RCC 7860 (cell line): ENCODE measurements at places on chromosomes 2 and 18.

GRCh38 chr18:33853187-33853586, 275.2 kb downstream of the ASXL3 start:
- no peak for DNase-seq

DNA sequence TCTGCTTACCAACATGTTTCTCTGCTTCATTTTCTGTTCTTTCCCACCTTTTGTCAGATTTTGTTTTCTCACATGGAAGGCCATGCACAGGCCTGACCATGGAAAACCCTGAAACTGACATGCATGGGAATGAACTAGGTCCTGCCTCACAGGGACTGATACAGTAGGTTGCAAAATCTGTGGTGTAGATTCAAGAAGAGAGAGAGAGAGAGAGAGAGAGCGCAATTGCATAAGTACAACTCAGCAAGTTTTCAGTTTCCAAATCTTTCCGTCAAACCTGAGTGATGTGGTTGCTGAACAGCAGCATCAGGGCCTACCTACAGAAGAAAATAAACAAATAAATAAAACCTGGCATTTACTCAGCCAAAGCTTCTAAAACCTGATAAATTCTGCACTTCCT, 87.5 kb upstream of the RNF152 start:
- no peak for DNase-seq

GRCh38 chr2:37391711-37392110, 47.3 kb downstream of the QPCT start:
- no peak for DNase-seq

- no peak for DNase-seq
Measured at GRCh38 chr2:56268856-56269255, 85.1 kb downstream of the CCDC85A start.

GRCh38 chr18:48940854-48941611, 9.7 kb downstream of the SMAD7 start:
- peak; percentile 47 for DNase-seq

DNA sequence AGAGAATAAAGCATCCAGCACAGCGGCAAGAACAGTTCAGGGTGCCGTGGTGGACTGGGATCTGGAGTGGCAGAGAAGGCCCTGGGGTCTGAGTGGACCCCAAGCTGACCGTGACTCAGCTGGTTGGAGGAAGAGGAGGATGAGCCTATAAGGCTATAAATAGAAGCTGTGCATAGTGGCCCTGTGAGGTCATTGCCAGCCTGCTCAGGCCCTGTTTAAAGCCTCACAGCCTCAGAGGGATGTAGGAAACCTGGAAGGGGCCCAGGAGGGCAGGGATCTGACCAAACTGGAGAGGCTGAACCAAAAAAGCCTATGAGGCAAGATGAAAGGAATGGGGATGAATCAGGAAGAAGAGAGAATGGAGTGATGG, 11.3 kb upstream of the DES start:
- DNase-seq: peak; percentile 85

GRCh38 chr2:214699236-214699635, 110.2 kb downstream of the BARD1 start:
- DNase-seq: no peak

DNA sequence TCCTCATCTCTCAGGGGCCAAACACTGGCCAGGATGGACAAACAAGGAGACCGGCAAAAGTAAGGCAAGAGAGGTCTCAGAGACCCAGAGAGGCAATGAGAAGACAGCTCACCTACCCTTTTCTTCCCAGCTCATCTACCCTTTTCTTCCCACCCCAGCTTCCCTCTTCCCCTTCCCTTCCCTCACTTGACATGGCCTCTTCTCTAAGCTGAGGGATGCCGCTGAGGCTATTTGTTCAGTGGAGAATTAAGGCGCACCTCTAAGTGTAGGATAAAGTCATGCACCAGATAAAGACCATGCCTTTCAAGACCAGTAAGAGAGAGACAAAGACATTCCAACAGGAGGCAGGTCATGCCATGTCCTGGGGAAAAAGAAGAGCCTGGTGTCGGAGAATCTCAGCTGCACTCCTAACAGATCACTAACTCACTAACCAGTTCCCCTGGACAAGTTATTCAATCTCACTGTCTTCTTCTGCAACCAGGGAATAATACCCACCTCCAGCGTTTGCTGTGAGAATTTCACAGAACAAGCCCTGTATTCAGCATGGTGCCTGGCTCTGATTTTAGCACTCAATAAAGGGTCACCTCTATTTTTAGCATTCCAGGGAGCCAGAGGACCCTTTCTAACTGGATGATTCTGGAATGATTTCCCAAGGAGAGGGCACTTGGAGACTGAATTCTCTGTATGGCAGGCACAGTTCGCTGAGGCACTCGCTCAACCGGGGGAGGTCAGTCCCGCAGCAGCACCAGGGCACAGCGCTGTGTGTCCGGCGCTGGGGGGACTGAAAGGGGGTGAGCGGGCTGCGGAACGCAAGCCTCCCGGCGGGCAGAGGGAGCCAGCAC, 3.0 kb upstream of the FOSL2 start:
- DNase-seq: peak; percentile 17

DNA sequence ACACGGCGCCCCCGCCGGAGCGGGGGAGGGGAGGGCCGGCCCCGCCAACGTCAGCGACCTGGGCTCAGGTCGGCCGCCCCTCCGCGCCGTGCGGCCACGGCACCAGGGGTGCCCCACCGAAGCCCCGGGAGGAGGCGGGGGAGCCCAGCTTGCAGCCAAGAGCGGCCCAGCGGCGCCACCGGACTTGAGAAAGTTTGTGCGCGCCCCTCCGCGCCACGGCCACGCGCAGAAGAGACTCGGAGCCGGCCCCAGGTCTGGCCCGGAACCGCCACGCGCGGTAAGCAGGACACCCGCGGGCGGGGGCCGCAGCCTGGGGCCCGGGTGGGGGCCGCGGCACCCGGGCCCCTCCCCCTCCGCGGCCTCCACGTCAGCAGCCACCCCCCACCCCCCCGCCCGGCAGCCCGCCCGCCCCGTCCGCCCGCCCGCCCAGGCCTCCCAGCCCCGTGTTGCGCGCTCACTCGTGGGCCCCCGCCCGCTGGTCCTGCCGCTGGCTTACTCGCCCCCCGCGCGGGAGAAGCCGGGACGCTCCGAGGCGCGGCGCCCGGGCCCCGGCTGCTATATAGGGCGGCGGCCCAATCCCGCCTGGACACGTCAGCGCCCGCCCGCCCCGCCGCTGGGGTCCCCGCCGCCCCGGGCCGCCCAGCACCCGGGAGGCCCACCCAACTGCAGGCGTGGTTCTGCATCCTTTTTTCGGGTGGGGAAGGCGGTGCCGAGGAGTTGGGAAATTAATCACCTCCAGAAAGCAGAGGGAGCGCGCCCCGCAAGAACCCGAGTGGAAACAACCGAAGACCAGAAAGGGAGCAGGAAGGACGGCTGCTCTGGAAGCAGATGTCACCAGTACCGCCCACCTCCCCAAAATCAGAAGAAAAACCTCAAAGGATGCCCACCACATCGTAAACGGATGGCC, 42.9 kb downstream of the HDLBP start:
- peak; percentile 9 for DNase-seq

DNA sequence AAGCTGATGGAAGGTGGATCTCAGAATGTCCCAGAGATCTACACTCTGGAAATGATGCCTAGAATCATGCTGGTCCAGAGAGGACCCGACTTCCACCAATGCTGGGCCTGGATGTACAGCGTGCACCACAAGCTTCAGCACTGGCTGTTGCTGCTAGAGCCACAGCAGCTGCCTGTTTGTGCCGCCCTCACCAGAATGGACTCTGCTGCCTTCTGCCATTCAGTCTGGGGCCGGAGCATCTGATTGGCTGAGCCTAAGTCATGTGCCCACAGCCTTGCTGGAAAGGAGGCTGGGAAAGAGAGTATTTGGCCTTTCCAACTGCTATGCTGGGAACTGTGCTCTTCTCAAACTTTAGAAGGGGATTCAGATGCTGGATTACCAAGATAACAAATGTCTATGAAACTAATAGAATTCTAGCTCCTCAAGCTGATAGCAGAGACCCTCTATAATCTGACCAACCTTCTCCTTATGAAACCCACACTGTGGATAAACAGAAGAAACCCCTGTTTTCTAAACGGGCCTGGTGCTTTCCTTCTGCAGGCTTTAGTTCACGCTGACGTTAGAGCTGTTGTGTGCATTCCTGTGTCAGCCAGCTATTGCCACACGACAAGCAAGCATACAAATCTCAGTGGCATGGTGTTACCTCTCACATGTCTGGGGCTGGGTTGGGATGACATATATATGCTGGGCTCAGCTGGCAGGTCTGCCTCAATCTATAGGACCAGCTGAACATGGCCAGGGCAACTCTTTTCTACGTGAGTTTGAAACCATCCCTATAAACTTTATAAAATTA, 4.1 kb upstream of the LOXHD1 start:
- DNase-seq: no peak

- DNase-seq: no peak
Measured at GRCh38 chr2:170031288-170031687, 146.7 kb upstream of the MYO3B start.

- DNase-seq: no peak
Measured at GRCh38 chr2:45332567-45332966, 278.5 kb downstream of the SRBD1 start.

- DNase-seq: peak; percentile 93
Measured at GRCh38 chr2:236744281-236744705, 174.7 kb downstream of the ACKR3 start.

DNA sequence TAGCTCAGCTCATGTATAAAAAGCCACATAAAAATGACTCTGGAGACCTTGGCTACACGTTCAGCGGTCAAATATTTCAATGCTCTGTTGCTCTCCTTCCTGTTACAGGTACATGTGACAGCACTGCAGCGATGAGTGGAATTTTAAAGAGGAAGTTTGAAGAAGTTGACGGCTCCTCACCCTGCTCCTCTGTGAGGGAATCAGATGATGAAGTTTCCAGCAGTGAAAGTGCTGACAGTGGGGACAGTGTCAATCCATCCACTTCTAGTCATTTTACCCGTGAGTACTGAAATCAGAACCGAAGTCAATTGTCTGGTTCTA, 125.4 kb downstream of the CSRNP3 start:
- no peak for DNase-seq

DNA sequence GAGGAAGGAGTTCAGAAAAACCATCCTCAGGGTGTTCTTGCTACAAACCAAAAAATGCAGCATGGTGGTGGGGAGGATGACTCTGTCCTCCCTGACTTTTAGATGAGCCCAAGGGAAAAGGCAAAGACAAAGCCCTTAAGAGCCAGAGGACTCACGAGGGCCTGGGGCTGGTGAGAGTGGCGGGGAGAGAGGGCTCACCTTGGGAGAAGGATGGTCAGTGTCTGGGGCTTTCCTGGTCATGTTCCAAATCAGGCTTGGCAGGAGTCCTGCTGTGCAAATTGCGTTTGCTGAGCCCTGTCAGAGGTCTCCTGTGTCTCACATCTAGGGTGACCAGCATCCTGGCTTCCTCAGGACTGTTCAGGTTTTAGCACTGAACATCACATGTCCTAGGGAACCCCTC, 4.7 kb downstream of the UGT1A1 start:
- DNase-seq: no peak

DNA sequence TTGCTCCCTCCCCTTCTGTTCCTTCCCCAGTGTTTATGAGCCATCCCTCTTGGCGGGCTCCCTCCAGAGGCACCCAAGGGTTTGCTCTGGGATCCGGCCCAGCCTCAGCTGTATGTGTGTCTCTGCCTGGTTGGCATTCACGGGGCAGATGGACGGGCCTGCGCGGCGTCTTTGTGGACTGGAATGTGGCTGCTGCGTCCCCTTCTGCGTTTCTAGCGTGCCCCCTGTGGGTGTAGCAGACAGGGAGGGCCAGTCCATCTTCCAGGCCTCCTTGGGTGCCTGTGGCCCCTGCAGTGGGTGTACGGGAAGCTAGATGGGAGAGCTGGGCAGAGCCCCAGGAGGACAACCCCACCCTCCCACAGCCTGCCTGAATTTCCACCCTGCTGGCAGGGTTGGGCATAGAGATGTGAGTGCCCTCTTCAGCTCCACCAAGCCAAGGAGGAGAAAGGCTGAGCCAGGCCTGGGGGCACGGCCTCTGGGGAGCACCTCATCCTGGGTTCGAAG, 15.7 kb downstream of the GPC1 start:
- no peak for DNase-seq

- DNase-seq: no peak
Measured at GRCh38 chr2:141906678-141907077, 224.1 kb downstream of the LRP1B start.

DNA sequence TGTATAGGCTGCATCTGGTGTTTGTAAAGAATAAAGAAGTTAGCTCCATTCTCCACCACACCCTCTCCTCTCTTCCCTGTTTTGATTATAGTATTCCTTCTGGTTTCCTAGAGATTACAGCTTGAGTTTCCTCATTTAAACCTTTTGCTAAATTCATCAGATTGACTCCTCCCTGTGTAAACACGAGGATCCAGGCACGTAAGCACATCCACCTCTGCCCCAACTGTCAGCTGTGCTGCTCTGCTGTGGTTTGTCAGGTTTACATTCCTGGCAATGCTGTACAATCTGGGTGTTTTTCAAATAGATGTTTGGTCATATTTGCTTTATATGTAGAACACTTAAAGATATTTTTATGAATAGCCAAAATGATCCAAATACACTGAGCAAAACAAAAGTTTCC, 302.8 kb downstream of the PTGR3 start:
- DNase-seq: no peak

GRCh38 chr2:45178854-45179253, 169.6 kb upstream of the SIX2 start:
- no peak for DNase-seq

- DNase-seq: no peak
Measured at GRCh38 chr2:120396013-120396860, 50.3 kb downstream of the INHBB start.

DNA sequence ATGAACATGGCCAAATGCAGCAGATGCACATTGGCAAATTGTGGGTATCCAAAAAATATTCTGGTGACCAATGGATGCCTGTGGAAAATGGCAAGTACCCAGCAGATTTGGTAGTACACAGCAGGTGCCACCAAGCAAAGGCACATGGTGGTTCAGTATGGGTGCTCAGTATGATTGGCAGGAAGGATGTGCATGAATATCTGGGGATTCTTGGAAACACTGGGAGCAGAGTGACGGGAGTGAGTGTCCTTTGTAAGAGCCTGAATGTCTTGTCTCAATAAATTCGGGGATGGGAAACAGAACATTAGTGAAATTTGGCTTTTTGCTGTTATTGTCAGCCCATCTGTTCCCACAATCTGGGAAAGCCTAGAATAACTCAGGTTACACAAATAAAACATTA, 36.8 kb upstream of the ACADL start:
- no peak for DNase-seq

DNA sequence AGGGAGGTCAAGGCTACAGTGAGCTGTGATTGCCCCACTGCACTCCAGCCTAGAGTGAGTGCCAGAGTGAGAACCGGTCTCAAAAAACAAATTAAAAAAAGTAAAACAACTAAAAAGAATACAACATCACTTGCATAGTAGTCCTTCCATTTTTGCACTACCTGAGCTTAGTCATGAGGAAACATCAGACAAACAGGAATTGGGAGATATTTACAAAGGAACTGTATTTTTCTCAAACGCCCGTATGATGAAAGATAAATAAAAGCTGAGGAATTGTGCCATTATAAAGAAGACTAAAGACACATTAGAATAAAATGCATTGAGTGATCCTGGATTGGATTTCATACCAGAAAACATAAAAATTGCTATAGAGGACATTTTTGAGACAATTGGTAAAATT, 50.0 kb upstream of the ATP8B1 start:
- DNase-seq: no peak
